SJSA1 (cell line): ENCODE measurements at places on chromosomes 1 and 21. TPM values are rescaled to one million over a fixed set of nuclear protein-coding genes. Genes with fewer than 3 reads are reported as not detected.

The RHEX gene
- total RNA-seq: not detected in 2 replicates

- no peaks in the 10 kb centered on the region for H3K36me3 ChIP-seq
- H3K27ac ChIP-seq: no peak overlapping the region
- H3K4me1 ChIP-seq: no peaks in the 10 kb centered on the region
- H3K27me3 ChIP-seq: no peaks in the 10 kb centered on the region
These were observed 52.5 kb downstream of the CDC14A start for GRCh38 chr1:100404821-100405220.

DNA sequence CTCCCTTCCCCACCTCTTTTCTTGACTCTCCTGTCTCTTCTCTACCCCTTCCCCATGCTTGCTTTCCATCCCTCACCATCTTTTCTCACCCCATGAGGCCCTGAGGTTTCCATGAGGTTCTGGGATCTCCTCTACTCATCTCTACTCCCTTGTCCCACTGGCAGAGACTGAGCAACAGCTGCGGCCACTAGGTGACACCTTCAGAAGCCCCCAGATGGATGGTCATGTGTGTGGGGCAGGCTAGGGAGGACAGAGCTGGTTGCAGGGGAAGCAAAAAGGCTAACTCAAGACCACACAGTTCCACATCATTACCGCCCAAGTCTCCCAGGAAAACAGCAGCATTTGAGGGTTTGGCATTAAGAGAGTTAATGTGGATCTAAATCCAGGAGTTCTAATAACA, 45.0 kb downstream of the LRRN2 start:
- H3K4me3 ChIP-seq: no peak overlapping the region
- no peak for DNase-seq
- H3K27me3 ChIP-seq: peaks cover 13% of the 10 kb centered on the region; the same call in 1 of the 2 replicates
- H3K27ac ChIP-seq: no peak overlapping the region

GRCh38 chr1:96333522-96334235, 387.9 kb upstream of the PTBP2 start:
- no peak overlapping the region for H3K27ac ChIP-seq
- no peaks in the 10 kb centered on the region; the same call in 1 of the 2 replicates for H3K4me1 ChIP-seq
- no peak for DNase-seq
- no peaks in the 10 kb centered on the region for H3K27me3 ChIP-seq
- no peaks in the 10 kb centered on the region for H3K36me3 ChIP-seq
- H3K4me3 ChIP-seq: no peak overlapping the region

The CLCA4 gene
- not detected in 2 replicates for total RNA-seq

DNA sequence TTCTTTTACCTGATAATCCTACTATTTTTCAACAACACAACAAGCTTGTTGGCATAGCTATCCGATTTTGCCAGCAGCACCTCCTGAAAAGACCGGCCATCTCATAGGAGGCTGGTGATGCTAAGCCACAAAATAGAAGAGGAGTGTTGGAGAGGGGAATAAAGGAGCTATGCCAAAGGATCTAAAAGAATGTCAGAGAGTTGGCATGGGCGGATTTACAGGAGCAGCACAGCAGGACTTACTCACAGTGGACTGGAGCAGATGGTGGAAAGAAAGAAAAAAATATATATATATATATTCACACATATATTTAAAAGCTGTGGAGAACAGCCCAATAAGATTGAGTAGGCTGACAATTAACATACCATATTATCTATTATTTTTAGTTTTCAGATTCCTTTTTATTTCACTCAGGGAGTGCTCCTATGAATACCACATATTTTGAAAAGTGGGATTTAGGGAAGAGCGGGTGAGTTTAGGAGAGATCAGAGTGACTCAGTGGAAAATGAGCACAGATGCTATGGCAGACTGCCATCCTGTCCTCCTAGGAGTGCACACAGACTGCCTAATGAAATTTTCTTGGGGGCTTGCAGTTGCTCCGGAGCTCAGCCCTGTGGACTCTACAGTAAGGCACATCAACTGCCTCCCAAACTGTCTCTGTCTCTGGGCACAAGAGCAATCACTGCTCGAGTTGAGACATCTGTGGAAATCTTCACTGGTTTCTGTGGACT, 394.4 kb upstream of the CHRM3 start:
- no peak overlapping the region for H3K27ac ChIP-seq
- H3K4me1 ChIP-seq: no peaks in the 10 kb centered on the region
- no peaks in the 10 kb centered on the region for H3K36me3 ChIP-seq
- DNase-seq: no peak

DNA sequence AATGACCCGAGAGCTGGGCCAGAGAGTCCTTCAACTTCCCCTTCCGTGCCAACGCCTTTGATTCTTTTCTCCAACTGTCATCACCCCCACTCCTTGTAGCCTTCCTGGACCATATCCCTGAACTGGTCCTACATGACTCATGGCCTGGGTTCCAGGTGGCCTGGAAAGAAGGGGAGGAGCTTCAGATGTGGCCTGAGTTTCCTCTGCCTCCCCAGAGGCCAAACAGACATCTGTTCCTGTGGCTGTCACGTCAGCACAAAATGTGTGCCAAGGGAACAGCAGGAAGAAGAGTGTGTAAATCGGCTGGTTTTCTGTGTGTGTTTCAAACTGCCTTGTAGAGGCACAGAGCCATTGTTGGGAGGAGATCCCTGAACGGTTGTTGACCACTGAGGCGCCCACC, 24.9 kb upstream of the KIRREL1 start:
- no peak overlapping the region for H3K27ac ChIP-seq
- 0 out of 2 replicates have a peak, but pooled peaks cover 3% of the 10 kb centered on the region for H3K27me3 ChIP-seq
- no peak overlapping the region for H3K4me3 ChIP-seq
- DNase-seq: no peak

The PCBP3 gene
- total RNA-seq: 15.2 and 29.4 TPM in 2 replicates

The ERVH48-1 gene
- total RNA-seq: not detected in 2 replicates

DNA sequence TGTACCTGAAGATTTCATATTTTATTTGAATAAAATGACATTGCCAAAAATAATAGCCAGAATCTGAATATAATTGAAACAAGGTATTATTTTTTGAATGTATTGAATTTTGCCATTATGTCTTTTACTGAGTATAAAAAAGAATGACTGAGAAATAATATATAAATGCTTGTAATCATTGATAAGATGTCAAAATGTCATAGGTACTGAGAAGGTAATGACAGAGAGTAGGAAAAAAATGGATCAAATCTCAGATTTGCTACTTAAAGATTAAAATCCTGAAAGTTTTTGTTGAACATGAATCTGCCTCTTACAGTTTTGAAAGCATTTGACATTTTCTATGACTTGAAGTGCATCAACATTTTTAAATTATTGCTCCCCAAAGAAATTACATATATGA, 1069.9 kb upstream of the ADGRL4 start:
- no peak overlapping the region for H3K4me3 ChIP-seq
- no peaks in the 10 kb centered on the region for H3K27me3 ChIP-seq
- H3K4me1 ChIP-seq: no peaks in the 10 kb centered on the region
- no peaks in the 10 kb centered on the region for H3K36me3 ChIP-seq
- H3K27ac ChIP-seq: no peak overlapping the region
- DNase-seq: no peak

GRCh38 chr1:221724931-221725605, 16.8 kb downstream of the DUSP10 start:
- no peak overlapping the region for H3K27ac ChIP-seq
- H3K36me3 ChIP-seq: 0 out of 2 replicates have a peak, but pooled peaks cover 8% of the 10 kb centered on the region
- no peak overlapping the region for H3K4me3 ChIP-seq
- no peaks in the 10 kb centered on the region for H3K27me3 ChIP-seq
- H3K4me1 ChIP-seq: peaks cover 80% of the 10 kb centered on the region

DNA sequence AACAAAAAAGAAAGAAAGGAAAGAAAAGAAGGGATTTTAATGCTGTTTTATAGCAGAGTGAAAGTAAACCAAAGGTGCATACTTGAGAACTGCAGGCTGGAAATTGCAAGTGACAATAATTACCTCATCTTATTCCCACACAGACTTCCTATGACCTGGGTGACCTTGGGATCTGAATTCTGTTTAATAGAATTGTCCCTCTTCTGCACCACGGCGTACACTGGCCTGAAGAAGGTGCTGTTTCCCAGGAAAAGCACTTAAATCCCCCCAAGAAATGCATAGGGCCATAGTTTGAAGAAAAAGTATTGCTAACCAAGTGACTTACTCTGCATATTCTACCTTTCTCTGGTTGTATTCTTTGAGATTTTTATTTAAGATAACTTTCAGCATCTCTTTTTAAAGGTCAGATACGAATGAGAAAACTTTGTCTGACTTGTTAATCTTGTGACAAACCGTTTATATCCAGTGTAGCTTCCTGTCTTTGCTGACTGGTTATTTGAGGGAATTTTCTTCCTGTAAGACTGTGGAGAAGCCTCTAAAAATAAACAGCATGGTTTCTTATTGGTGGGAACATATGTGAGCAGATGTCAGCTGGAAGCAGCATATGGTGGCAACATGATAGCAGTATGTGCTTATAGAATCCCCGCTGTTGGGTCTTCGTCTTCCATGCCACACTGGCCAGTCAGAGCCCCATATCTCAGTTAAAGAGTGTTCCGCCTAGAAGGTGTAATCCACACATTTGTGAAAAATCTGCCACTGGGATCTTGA, 16.3 kb downstream of the TGFB2 start:
- DNase-seq: no peak
- H3K4me1 ChIP-seq: peaks cover 43% of the 10 kb centered on the region
- H3K36me3 ChIP-seq: no peaks in the 10 kb centered on the region
- no peaks in the 10 kb centered on the region for H3K27me3 ChIP-seq
- 0 out of 2 replicates have a peak overlapping the region, but pooled peaks have one; percentile 11 for H3K27ac ChIP-seq

The S100A14 gene
- total RNA-seq: not detected in 2 replicates

- no peaks in the 10 kb centered on the region for H3K27me3 ChIP-seq
- DNase-seq: no peak
- peaks cover 13% of the 10 kb centered on the region for H3K4me1 ChIP-seq
- H3K36me3 ChIP-seq: no peaks in the 10 kb centered on the region
- no peak overlapping the region for H3K27ac ChIP-seq
These were observed 49.3 kb upstream of the TARBP1 start for GRCh38 chr1:234528074-234528865.

GRCh38 chr1:107727866-107728265, 237.1 kb downstream of the VAV3 start:
- H3K27ac ChIP-seq: no peak overlapping the region
- H3K27me3 ChIP-seq: no peaks in the 10 kb centered on the region
- H3K4me1 ChIP-seq: no peaks in the 10 kb centered on the region
- H3K4me3 ChIP-seq: no peak overlapping the region

DNA sequence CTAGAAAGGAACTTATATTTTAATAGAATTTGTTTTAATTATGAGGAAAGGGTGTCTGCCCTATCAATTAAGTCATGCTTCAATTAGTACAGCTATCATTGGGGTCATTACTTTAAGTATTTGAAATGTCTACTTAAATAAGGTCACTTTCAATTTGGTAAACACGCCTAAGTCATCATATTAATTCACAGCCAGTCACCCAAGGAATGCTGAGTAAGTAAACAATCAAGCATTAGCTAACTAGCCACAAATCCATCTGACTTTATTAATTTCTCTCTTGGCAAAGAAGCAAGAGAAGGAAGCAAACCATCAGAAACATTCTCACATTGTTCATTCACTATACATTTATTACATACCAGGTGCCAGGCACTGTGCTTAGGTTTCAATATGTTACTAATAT, 1.2 kb upstream of the LRRC52 start:
- DNase-seq: no peak
- no peaks in the 10 kb centered on the region for H3K27me3 ChIP-seq
- H3K27ac ChIP-seq: no peak overlapping the region
- H3K4me3 ChIP-seq: no peak overlapping the region
- no peaks in the 10 kb centered on the region for H3K36me3 ChIP-seq
- peaks cover 7% of the 10 kb centered on the region; the same call in 1 of the 2 replicates for H3K4me1 ChIP-seq

DNA sequence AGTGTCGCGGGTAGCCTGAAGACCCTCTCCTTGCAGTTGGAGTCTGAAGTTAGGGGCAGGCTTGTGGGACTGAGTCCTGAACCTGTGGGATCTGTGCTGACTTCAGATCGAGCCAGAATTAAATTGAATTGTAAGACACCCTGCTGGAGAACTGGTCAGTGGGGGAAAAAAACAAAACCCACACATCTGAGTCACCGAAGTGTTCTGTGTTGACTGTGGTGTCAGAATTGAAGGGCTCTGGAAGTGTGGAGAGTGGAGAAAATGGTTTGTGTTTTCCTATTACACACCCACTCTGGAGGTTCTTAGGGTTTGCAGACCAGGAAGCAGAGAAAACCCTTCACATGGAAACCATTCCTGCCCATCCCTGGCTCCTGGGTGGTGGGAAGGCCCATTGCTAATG, 209.5 kb upstream of the GALNT2 start:
- H3K4me1 ChIP-seq: no peaks in the 10 kb centered on the region
- no peaks in the 10 kb centered on the region for H3K36me3 ChIP-seq
- no peaks in the 10 kb centered on the region for H3K27me3 ChIP-seq
- no peak overlapping the region for H3K4me3 ChIP-seq

The CFHR1 gene
- total RNA-seq: not detected in 2 replicates

The GUCA2A gene
- total RNA-seq: not detected in 2 replicates

DNA sequence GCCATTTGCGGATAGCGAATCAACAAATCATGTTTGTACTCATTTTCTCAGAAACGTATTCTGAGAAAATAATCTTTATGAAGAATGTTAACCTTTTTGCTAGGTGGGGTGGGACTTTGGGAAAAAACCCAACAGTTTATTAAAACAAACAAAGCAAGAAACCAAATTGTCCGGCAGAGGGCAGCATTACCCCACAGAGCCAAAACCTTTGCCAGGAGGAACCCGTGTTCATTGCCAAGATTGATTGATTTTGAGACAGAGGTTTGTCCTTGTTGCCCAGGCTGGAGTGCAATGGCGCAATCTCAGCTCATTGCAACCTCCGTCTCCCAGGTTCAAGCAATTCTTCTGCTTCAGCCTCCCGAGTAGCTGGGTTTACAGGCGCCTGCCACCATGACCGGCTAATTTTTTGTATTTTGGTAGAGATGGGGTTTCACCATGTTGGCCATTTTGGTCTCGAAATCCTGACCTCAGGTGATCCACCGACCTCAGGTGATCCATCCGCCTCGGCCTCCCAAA, 70.8 kb upstream of the RHOU start:
- no peak overlapping the region for H3K4me3 ChIP-seq
- no peaks in the 10 kb centered on the region for H3K36me3 ChIP-seq
- H3K27me3 ChIP-seq: no peaks in the 10 kb centered on the region; the same call in none of the 2 replicates
- H3K27ac ChIP-seq: no peak overlapping the region

GRCh38 chr1:15826810-15827507, 19.5 kb upstream of the UQCRHL start:
- no peak overlapping the region for H3K4me3 ChIP-seq
- no peak for DNase-seq
- H3K4me1 ChIP-seq: peaks cover 6% of the 10 kb centered on the region
- no peak overlapping the region for H3K27ac ChIP-seq
- no peaks in the 10 kb centered on the region for H3K27me3 ChIP-seq

GRCh38 chr1:186390925-186391324, 15.3 kb downstream of the ODR4 start:
- H3K27ac ChIP-seq: no peak overlapping the region
- no peak overlapping the region for H3K4me3 ChIP-seq
- H3K4me1 ChIP-seq: no peaks in the 10 kb centered on the region
- H3K27me3 ChIP-seq: no peaks in the 10 kb centered on the region

DNA sequence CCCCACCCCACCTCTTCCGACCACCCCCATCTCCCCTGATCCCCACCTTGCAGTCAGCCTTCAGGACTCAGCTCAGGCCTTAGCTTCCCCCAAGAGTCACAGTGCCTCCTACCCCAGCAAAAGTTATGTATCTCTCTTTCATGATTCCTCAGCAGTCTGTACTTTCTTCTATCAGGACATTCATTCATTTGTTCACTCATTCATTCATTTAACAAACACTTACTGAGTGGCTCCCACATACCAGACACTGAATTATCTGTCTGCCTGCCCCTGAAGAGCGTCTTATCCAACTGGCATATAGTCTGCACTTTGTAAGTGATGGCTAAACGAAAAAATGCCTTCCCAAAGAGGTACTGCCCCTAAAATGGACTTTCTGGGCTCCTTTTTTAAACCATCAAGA, 114.4 kb upstream of the SLC35F3 start:
- no peak overlapping the region for H3K27ac ChIP-seq
- H3K27me3 ChIP-seq: no peaks in the 10 kb centered on the region
- DNase-seq: no peak
- no peaks in the 10 kb centered on the region for H3K36me3 ChIP-seq
- H3K4me3 ChIP-seq: no peak overlapping the region

The DNAJC11 gene
- 40.1 and 62.3 TPM in 2 replicates for total RNA-seq
